ENCODE measurements at places on chromosomes 12 and 14.
A peak's percentile ranks its signal among the peaks of the same experiment; 100 is the strongest.

DNA sequence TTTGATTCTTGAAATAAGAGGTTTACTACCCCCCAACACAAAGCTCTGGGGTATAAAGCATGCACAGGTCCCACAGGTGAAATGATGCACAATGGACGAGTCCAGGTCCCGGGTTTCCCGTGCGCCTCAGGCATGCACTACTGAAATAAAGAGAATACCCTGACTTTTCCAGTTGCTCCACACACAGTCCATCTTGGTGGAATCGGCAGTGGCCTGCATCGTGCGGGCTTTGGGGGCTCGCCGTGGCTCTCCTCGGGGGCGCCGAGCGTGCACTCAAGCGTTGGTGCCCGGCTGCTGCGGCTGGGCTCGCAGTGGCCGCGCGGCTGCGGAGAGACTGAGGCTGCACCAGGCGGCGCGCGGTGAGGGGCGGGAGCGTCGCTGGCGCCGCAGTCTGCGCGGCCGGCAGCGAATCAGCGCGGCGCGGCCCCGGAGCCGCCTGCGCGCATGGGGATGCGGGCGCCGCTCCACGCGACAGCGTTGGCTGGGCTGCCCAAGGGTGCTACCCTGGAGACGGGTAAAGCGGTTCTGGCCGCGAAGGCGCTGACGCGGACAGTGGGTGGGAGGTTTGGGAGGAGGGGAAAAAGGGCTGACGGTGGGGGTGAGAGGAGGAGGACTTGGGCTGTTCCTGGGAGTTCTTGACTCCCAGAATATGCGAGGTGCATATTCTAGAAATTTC, 53.8 kb upstream of the CCDC175 start:
- DNase-seq: no peak

DNA sequence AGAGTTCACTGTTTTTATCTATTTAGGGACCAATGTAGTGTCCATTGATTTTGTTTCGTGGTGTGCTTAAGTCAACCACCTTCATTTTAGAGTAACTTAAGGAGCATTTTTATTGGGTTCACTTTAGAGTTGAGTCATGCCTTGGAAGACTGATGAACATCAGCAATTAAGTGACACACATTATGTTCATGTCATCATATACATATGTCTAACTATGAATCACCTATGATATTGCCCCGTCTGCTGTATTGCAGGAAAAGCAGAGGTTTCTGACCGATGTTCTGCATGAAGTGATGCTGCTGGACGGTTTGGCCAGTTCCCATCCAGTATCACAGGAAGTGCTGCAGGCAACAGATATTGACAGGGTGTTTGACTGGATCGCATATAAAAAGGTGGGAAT, 227.1 kb downstream of the TRHDE start:
- DNase-seq: no peak

GRCh38 chr14:56678838-56679237, 99.2 kb downstream of the TMEM260 start:
- no peak for DNase-seq

DNA sequence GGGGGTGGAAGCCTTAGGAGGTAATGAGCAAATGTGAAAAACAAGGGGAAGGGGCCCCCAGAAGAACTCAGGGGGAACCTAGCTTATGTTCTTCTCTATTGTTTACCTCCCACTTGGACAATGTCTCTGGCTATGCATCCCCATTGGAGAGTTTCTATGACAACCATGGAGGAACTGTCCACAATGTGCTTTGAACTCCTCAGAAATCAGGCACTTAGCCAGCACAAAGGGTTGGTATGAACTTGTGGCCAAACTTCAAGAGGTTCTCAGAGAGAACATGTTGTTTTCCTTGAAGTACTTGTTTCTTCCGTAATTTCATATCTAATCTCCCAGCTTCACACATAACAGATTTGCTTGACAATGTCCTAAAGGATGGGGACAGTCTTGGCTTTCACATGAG, 202.8 kb upstream of the PELI2 start:
- no peak for DNase-seq

DNA sequence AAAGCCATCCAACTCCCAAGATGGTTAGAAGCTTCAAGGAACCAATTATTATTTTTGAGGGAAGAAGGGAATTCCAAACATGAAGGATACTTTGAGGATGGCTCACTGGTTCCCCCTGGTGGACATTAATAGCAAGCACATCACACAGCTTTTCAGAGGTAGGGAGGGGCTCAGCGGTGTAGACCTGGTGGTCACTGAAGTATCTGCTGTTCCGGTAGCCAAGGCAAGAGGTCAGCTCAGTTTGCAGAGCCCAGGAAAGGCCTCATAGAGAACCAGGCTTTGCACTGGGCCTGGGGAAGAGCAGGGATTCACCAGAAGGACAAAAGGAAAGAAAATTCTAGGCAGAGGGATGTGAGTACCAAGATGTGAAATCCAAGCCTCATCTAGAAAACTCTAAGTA, 118.7 kb downstream of the KSR2 start:
- DNase-seq: no peak

DNA sequence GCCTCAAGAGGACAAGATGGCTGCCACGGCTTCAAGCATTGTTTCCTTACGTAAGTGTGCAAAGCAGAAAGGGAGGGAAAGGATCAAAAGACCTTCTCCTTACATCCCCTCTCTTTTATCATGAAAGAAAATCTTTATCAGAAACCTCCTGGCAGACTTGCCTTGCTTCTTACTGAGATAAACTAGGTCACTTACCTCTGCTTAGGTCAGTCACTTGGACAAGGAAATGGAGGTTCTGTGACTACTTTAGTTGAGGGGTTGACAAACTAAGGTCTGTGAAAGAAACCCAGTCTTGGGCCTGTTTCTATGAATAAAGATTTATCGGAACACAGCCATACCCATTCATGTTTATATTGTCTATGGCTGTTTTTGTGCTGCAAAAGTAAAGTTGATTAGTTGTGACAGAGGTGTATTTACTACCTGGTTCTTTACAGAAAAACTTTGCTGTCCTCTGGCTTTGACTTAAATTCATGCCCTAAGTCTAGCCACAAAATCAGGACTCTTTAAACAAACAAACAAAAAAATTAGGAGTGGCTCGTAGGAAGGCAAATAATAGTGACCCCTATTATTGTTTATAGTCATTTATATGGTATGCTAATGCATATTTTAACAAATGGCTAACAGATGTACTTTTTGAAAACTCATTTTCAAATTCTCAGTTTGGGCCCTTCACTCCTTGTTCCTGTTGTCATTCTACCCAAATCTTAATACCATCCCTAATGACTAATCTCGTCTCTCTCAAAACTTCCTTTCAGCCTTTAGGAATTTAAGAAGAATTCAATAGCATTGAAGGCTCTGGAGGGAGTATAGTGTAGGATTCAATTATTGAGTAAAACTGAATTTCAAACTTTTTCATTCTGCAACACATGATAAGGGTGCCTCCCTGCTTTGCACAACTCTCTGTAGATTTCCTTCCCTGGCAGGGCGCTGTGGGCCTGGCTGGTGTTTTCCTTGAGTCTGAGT, 42.0 kb upstream of the ATP2B1 start:
- no peak for DNase-seq

DNA sequence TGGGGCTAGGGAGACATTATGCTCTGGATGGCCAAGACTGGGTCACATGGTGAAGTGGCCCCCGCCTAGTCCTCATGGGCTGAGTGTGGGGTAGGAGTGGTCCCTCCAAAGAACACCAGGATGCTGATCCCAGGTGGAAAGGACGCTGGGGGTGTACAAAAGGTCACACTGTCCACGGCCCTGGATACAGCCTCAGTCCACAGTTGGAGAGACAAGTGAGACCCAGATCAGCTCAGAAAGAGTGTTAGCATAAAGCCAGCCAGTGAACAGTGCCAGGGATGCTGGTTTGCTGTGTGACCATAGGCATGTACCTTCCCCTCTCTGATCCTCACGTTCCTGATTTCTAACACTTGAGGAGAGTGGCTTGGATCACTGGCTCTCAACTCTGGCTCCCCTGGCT, 13.4 kb upstream of the OAS2 start:
- no peak for DNase-seq

- no peak for DNase-seq
Measured at GRCh38 chr14:28382444-28383190, 384.0 kb upstream of the FOXG1 start.

GRCh38 chr14:79575032-79575431, 636.3 kb downstream of the DIO2 start:
- no peak for DNase-seq

DNA sequence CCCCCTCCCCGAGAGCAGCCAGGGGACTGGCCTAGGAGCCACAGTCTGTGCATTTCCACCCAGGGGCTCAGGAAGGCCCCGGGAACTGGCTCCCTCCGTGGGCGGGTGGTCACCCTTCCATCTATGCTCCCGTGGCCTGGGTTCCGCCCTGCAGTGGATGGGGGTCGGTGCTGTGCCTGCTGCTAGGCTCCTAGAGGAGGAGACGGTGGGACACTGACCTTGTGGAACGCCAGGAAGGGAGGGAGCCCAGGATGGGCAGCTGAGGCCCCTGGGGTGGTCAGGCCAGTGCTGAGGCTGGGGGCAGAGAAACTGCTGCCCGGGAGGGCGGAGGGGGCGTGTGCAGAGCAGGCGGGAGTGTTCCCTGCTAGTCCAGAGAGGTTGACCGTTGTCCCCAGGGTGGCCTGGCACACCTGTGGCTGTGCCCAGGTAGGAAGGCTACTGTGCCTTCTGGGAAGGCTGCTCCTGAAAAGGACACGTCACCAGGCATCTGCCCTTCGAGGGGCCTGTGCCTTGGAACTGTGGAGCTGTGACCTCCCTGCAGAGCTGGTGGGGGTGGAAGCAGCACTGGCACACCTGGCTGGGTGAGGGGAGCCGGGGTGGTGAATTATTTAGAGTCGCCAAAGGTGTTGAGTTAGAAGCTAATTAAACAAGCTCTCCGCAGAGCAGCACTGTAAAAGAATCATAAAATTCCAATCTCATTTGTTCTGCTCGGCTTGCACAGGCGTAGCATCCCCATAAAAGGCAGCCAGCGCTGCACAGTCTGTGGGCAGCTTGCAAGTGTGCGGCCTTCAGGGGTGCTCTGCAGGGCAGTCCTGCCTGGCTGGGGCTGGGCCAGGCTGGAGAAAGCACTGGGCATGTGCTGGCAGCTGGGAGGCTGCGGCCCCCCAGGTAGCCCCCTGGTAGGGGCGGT, 145.1 kb downstream of the KIF26A start:
- DNase-seq: no peak

DNA sequence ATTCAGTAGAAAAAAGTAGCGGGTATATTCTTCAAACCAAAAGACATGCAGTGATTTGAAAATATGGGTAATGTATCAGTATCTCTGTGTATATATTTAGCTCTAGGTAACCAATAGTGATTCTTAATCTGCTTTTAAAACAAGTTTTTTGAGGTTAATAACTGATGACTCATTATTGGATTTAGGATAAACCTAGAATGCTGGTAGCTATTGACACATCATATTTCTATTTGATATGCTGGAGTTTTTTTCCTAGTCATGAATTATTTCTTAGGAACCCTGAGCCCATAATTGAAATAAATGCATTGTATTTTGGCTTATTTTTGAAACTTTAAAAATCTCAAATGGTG, 15.5 kb downstream of the ARF6 start:
- no peak for DNase-seq

- no peak for DNase-seq
Measured at GRCh38 chr12:101855976-101856375, 21.4 kb upstream of the DRAM1 start.

DNA sequence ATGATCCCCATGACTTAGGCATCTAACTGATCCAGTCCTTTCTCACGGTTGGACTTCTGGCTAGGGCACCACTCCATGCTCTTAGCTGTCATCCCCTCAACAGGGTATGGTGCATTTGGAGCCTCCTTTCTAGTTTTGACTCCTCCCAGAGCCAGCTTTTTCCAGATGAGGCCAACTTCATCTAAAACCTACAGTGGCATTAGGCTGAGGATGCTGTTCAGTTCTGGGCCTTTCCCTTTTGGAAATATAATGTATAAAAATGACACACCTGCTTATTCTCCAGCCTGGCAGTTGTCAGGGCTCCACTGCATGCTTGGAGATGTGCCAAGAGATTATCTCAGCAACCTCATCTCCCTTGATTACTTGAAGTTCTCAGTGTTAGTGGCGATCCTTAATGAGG, 239.7 kb downstream of the EMP1 start:
- DNase-seq: no peak

DNA sequence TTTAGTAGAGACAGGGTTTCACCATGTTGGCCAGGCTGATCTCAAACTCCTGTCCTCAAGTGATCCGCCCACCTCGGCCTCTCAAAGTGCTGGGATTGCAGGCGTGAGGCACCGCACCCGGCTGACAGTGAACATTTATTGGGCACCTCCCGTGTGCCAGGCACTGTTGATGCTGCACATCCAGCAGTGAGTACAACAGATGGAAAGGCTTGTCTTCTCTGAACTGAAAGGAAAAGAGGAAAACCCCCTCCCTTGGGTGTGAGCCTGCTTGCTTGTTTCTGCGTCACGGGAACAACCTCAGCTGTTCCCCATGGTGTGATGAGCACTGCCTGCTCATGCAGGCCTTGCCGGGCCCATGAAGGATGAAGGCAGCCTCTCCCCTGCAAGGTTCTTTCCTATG, 39.5 kb downstream of the DGLUCY start:
- DNase-seq: no peak

GRCh38 chr12:5247144-5247543, 184.8 kb upstream of the NTF3 start:
- DNase-seq: no peak

GRCh38 chr14:35934499-35934898, 108.4 kb downstream of the BRMS1L start:
- no peak for DNase-seq

DNA sequence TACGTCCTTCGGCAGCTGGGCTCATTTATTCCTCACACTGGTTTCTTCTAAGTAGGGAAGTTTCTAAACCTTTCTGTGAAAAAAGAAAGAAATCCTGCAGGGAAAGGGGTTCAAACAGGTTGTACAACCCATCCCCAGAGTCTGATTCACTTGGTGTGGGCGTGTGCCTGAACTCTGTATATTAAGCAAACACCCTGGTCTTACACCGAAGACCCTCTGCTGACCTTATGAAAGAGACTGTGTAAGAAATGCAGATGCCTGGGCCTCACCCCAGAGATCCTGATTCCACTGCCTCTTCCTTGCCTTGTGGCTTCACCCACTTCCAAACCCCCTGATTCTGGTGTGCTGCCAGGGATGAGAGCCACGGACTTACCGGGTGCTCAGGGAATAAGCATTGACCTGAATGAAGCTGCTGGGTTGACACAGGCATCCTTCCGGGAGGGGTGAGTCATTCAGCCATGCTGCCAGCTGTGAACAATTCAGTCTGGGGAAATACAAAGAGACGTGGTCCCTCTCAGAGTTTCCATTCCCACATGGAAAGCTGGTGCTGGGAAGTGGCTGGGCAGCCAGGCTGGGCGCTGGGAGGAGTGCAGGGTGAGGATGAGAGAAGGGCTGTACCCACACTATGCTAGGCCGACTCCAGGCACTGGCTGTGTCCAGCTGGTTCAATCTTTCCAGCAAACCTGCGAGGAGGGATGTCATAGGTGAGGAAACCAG, 26.5 kb upstream of the ACTN1 start:
- DNase-seq: no peak

- DNase-seq: peak; percentile 40
Measured at GRCh38 chr12:89949457-89950195, 241.0 kb upstream of the ATP2B1 start.

GRCh38 chr12:100566887-100567637, 6.4 kb upstream of the GAS2L3 start:
- no peak for DNase-seq

Measured in activated naive CD4-positive, alpha-beta T cell treated with Interleukin-2 at 50 U/mL for 16 hours (primary cell).